Vagina (tissue), 2 donors: ENCODE measurements at places on chromosomes 3 and 15.

DNA sequence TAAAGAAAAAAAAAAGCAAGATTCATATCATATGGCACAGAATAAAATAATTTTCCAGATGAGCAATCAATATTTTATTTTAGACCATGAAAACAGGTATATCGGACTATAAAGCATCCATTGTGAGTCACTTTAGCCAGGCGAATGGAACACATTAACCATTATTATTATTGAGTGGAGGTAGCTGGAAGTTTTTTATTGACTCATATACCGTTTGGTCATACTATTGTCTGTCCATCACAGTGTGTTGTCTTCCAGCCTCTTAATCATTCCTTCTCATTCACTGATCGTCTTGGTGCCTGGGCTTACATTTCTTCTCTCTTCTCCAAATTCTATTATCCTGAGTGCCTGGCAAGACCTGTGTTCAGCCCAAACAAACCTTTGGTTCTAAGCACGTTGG lies 634.8 kb downstream of the MECOM start:
- DNase-seq: no peak

DNA sequence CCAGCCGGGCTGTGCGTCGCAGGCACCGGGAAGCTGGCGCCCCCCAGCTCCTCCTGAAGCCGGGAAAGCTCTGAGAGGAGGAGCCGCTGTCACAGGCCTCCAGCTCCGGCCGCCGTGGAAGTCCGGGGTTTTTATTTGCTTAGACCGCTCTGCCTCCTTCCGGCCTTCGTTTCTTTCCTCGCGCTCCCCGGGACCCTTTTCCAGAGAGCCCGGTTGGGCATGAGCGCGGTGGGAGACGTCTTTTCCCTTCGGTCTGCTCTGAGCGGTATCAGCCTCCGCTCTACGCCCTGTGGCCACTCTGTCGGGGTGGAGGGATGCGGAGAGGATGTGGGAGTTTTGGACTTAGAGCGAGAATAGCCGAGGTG lies 559 bp downstream of the SENP5 start:
- DNase-seq: no peak

DNA sequence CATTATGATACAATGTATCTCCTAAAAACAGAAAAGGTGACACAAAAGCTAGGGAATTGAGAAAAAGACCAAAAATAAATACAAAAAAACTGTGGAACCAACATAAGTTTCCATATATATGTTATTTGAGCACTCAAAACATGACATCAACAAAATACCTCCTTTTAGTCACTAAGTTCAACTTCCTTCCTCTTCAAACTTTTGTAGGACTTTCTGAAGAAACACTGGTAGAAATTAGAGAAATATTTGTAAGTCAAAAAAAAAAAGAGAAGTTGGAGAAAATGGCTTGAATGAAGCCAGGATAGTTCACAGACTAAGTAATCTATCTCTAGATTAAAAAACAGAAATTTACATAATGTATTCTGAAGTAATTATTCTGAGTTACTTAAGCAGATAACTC lies 208.4 kb upstream of the ALCAM start:
- no peak for DNase-seq

DNA sequence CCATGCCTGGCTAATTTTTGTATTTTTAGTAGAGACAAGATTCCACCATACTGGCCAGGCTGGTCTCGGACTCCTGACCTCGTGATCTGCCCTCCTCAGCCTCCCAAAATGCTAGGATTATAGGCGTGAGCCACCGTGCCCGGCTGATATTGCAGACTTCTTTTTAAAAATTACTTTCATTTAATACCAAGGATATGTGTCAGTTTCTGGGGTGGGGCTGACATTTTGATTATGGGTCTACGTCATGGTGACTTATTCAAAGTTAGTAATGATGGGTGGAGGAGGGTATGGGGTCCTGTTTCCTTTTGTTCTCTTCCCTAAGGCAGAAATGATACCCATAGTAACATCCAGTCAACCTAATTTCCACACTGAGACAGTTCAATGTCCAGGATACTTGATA lies 34.7 kb downstream of the GBE1 start:
- DNase-seq: no peak

DNA sequence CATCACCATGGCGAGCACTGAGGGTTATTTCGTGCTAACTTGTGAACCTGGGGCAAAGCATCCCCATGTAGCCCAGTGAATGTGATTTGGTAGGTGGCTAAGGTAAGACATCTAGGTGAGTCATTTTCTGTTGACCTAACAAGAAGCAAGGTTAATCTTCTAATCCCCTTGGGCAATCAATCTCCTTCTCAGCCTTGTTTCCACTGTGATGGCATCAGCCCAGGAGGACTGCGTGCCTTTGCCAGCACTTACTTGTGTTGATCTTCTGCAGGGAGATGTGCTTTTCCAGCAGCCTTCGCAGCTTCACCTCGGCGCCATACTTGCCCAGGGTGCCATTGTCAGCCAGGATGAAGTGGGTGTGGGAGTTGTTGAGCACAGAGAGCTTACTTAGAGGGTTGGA lies 35.7 kb downstream of the TRPM1 start:
- DNase-seq: no peak

- DNase-seq: no peak
Observed at GRCh38 chr3:193962986-193963685, 172.8 kb upstream of the HES1 start.

GRCh38 chr3:29454161-29454611 lies 173.3 kb downstream of the RBMS3 start:
- DNase-seq: no peak

GRCh38 chr3:15354485-15354884 lies 22.1 kb upstream of the SH3BP5 start:
- DNase-seq: no peak

DNA sequence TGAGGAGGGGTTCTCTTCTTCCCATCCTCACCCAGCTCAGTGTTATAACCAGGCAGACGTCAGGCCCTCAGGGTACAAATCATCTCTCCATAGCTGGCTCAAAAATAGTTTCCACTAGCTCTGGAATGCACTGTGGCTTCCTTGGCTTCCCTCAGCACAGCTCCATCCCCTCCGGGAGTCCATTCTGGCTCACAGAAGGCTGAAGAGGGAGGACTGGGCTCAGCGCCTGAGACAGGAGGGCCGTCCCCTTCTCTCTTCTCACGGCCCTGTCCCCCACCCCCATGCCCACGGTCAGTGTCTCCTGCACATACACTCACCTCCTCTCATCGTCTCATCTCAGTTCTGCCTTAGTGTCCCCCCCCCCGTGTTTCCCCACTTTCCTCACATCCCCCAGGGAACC lies 50.1 kb downstream of the UMPS start:
- DNase-seq: no peak

- no peak for DNase-seq
Observed at GRCh38 chr3:55648591-55649318, 161.6 kb upstream of the WNT5A start.

- DNase-seq: no peak
Observed at GRCh38 chr3:44870375-44871061, 3.9 kb upstream of the TGM4 start.

DNA sequence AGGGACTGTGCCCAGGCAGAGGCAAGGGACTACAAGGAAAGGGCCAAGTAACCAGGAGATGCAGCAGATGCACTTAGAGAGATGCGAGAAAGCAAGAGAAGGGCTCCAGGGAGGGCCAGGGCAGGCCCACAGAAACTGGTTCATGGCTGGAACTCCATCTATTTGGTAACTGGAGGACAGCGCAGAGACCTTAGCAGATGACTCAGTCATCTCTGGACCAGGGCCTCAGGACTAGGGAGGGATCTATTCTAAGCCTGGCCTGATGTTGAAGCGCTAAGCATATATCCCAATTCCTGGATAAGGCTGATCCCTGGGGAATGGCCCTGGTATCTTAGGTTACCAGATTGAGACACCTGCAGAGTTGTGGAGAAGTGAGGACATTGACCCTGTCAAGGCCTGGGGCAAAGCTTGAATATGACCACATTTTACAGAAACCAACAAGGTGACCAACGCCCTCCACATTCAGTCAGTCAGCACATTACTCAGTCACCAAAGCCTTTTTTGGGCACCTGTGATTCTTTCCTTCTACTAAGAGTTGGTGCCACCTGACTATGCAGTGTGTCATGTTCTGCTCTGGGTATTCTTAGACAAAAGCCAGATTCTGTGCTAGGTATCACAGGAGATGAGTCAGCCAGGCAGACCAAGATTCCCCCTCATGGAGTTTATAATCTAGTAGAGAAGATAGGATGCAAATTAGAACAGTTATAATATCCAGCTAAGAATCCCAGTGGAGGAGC lies 68.4 kb upstream of the SLCO3A1 start:
- DNase-seq: no peak

- DNase-seq: no peak
Observed at GRCh38 chr15:96338074-96338765, 7.7 kb downstream of the NR2F2 start.

DNA sequence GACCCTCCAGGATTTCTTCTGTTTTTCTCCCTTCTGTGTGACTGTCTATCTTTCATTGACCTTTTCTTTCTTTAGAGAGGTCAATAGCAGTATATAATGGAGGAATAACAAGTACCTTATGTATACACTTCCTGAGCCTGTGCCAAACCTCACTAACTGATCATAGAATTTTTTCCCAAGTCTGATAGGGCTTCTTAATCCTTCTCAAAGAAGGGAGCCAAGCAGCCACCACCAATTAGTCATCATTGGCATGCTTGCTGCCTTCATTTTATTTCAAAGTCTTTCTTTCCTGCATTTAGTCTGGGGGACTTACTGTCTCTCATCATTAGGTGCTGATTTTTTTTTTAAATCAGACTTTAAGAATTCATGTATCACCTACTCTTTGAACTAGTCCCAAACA lies 327.0 kb downstream of the FEZF2 start:
- DNase-seq: no peak

- no peak for DNase-seq
Observed at GRCh38 chr3:16199769-16200168, 25.3 kb downstream of the GALNT15 start.

- no peak for DNase-seq
Observed at GRCh38 chr15:75061272-75061671, 37.9 kb downstream of the PPCDC start.

DNA sequence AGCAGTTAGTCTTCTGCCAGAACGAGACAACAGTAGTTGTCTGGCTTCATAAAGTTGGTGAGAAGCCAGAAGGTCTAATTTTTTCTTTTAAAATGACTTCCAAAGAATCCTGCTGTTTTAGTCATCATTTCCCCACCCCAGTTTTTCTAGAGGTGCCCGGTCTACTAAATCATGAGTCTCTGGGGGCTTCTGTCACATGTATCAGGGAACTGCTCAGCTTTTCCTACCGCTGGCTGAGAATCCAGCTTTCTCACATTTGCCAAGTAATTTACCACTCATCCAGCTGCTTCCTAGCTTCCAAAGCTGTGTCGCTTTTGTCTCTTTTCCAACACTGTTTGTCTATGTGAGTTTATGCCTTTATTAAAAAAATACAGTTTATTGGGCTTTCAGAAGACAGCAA lies 183.3 kb downstream of the NSUN3 start:
- no peak for DNase-seq

DNA sequence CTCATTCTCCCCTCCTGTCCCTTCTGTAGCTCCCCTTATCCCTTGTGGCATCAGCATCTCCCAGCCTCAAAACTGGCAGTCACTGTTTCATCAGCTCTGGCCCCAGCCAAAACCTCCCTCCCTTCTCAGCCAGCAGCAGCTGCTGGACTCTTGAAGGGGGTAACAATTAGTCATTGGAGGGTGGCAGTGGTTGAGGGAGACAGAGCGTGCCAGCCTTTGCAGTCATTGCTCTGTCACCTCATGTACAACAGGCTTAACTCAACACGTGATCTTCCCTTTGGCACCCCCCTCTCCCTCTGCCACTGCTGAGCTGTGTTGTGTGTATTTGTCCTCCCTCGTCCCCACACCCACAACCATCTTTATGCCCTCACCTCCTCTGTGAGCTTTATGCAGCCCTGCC lies 28.2 kb downstream of the RBP2 start:
- no peak for DNase-seq

GRCh38 chr15:68464448-68465090 lies 32.6 kb upstream of the ITGA11 start:
- no peak for DNase-seq

- no peak for DNase-seq
Observed at GRCh38 chr15:30063835-30064546, 18.8 kb upstream of the GOLGA8J start.

- no peak for DNase-seq
Observed at GRCh38 chr3:120536642-120537041, 59.5 kb upstream of the NDUFB4 start.

GRCh38 chr3:191008074-191008473 lies 145.6 kb upstream of the GMNC start:
- no peak for DNase-seq

- DNase-seq: no peak
Observed at GRCh38 chr3:195010551-195011100, 260.3 kb downstream of the XXYLT1 start.

- no peak for DNase-seq
Observed at GRCh38 chr3:37475435-37475834, 301.1 kb upstream of the LRRFIP2 start.

DNA sequence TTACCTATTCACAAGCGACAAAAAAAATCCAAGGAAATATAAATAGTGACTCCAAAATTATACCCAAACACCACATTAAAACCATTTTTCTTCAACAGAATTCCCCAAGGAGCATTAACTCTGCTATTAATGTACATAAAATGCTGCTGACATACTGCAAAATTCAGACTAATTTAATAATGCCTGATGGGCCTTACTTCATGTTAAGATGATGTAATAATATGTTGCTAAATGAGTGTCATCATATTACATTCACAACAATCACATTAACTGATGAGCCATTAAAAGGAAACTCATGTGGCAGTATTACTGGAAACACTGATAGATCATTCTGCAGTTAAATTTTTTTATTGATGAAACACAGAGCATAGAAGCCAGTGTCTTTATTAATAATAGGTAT lies 204.9 kb upstream of the CGNL1 start:
- no peak for DNase-seq

DNA sequence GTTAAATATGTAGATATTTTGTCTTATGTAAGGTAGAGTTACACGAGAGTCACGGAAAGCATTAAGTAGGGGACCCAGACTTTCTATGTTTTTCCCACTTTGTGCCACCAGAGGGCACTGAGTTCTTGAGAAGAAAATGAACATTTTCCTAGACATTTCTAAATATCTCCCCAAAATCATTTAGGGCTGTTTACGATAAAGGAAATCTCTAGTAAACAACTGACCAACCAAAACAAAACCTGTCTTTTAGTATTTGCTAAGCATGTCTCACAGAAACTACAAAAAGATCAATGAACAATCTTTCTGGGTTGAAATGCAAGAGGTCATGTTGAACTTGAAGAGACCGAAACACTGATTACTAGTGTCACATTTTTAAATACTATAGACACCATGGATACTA lies 16.1 kb downstream of the POU1F1 start:
- DNase-seq: no peak
